ENCODE measurements at places on chromosomes 3 and 15. TPM values are rescaled to one million over a fixed set of nuclear protein-coding genes. Genes with fewer than 3 reads are reported as not detected.

Gene PRSS50
- not detected for total RNA-seq

- no peak for DNase-seq
Measured at GRCh38 chr3:177174607-177175170, 22.6 kb downstream of the TBL1XR1 start.

- no peak for DNase-seq
Measured at GRCh38 chr3:126370055-126370454, 12.8 kb upstream of the KLF15 start.

GRCh38 chr3:102124282-102124681 is 275.0 kb downstream of the NFKBIZ start:
- DNase-seq = no peak

All from psoas muscle (tissue), 8 donors.